ENCODE measurements at places on chromosomes 12 and 14.

DNA sequence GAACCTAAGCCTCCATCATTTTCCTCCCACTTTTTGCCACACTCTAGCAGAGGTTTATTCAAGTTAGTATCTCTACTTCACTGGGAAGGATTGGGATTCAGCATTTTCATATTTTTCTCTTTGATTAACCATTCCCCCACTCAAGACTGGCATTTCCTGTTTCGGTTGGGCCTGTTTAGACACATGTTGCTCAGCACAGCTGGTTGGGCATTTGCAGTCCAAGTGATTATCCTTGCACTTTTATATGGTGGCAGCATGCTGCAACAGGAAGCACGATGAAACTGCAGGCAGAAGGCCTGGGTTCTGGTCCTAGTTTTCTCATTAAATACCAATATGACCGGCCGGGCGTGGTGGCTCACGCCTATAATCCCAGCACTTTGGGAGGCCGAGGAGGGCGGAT, 182.9 kb upstream of the GRIN2B start:
- no peak for DNase-seq

- DNase-seq: no peak
These were observed 45.4 kb upstream of the PCED1B start for GRCh38 chr12:47033789-47034555.

GRCh38 chr14:90816681-90817436, 629 bp upstream of the TTC7B start:
- DNase-seq: no peak

GRCh38 chr12:22709292-22709691, 84.3 kb downstream of the ETNK1 start:
- DNase-seq: peak; percentile 4

- no peak for DNase-seq
These were observed 119.9 kb upstream of the PLEKHG7 start for GRCh38 chr12:92582893-92583292.

GRCh38 chr12:75447691-75448393, 32.7 kb upstream of the GLIPR1 start:
- DNase-seq: no peak

- DNase-seq: no peak
These were observed 31.9 kb upstream of the OSBPL8 start for GRCh38 chr12:76591476-76591875.
